Osteoblast (primary cell): ENCODE measurements at places on chromosomes 2 and 18. TPM values are rescaled to one million over a fixed set of nuclear protein-coding genes. Genes with fewer than 3 reads are reported as not detected.

DNA sequence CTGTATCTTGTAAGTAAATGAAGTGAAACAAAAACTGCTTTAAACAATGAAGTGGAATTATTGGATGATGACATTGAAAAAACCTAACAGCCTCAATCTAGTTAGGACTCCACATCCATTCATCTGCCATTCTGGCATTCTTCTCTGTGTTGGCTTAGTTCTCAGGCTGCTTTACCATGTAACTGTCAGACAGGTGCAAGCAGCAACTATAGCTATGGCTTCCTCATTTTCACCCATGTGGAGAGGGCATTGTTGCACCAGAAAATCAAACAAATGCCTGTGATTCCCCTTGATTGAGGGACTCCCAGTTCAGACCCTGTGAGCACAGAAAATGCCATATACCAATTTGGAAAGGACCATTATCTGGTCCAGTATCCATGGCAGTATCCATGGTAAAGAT, 129.5 kb upstream of the NYAP2 start:
- H3K36me3 ChIP-seq, result no peaks in the 10 kb centered on the region
- no peak overlapping the region for H3K4me3 ChIP-seq

ELOA2 gene
- total RNA-seq, result not detected in 2 replicates

RUFY4 gene
- total RNA-seq, result not detected in 2 replicates

- peaks cover 64% of the 10 kb centered on the region for H3K4me1 ChIP-seq
- peaks cover 97% of the 10 kb centered on the region for H3K36me3 ChIP-seq
- no peaks in the 10 kb centered on the region for H3K27me3 ChIP-seq
- H3K27ac ChIP-seq, result peak overlapping the region; percentile 84
- peak; percentile 32 for DNase-seq
Observed at GRCh38 chr2:28407131-28407975, 14.7 kb downstream of the FOSL2 start.

GRCh38 chr18:13369756-13370510, 151.4 kb downstream of the LDLRAD4 start:
- no peaks in the 10 kb centered on the region for H3K36me3 ChIP-seq
- H3K4me3 ChIP-seq, result no peak overlapping the region
- H3K27ac ChIP-seq, result no peak overlapping the region
- H3K4me1 ChIP-seq, result peaks cover 2% of the 10 kb centered on the region
- peak; percentile 67 for DNase-seq

WNT10A gene
- total RNA-seq, result not detected in 2 replicates

GRCh38 chr2:164567335-164567989, 53.8 kb downstream of the GRB14 start:
- no peak for DNase-seq
- H3K27ac ChIP-seq, result no peak overlapping the region
- H3K27me3 ChIP-seq, result no peaks in the 10 kb centered on the region
- H3K4me3 ChIP-seq, result no peak overlapping the region
- H3K36me3 ChIP-seq, result no peaks in the 10 kb centered on the region
- H3K4me1 ChIP-seq, result no peaks in the 10 kb centered on the region

- H3K4me3 ChIP-seq, result no peak overlapping the region
Observed at GRCh38 chr2:193527146-193527545, 1332.4 kb upstream of the TMEFF2 start.

DNA sequence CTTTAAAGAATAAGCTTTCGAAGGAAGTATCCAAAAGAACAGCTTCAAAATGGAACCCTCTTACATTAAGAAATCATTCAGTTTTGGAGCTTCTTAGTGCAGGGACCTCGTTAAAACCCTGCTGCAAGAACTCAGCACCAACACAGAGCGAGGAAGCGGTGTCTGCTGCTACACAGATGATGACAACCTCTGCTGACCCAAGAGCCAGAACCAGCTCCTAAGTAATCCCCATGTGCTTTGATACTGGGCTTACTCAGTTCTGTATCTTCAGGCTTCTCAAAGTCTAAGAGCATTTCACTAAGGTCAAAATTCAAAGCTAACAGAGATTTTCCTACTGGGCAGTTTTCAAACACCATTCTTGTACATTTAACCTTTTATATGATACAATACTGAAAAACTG, 194.6 kb downstream of the STK39 start:
- no peak for DNase-seq
- no peak overlapping the region for H3K4me3 ChIP-seq
- H3K27me3 ChIP-seq, result no peaks in the 10 kb centered on the region
- no peaks in the 10 kb centered on the region for H3K4me1 ChIP-seq
- peaks cover 2% of the 10 kb centered on the region for H3K36me3 ChIP-seq
